ENCODE measurements at places on chromosomes 5 and 9. TPM values are rescaled to one million over a fixed set of nuclear protein-coding genes. Genes with fewer than 3 reads are reported as not detected.

Gene PCDHGA6
- 4.8 TPM for total RNA-seq

Gene SLC4A9
- not detected for total RNA-seq

Gene PCDHA12
- 0.50 TPM for total RNA-seq

Gene SLC6A19
- total RNA-seq, result not detected

Gene GABRB2
- under 0.01 TPM for total RNA-seq

Gene WHRN
- 0.51 TPM for total RNA-seq

Gene GABRA1
- not detected for total RNA-seq

Gene PDCD1LG2
- 6.9 TPM for total RNA-seq

Gene CYLC2
- not detected for total RNA-seq

Gene NRG2
- total RNA-seq, result 0.51 TPM

Gene FABP6
- total RNA-seq, result not detected

Gene IFNA6
- not detected for total RNA-seq

Gene HTR4
- not detected for total RNA-seq

Gene TNC
- total RNA-seq, result 457 TPM

Gene OR1Q1
- not detected for total RNA-seq

Gene UBE2D2
- 49.1 TPM for total RNA-seq

Gene ACOT12
- 2.0 TPM for total RNA-seq

Gene CCDC69
- total RNA-seq, result 4.0 TPM

Gene MYOZ3
- 0.77 TPM for total RNA-seq

Gene ANKRD55
- under 0.01 TPM for total RNA-seq

Gene ZNF879
- 7.1 TPM for total RNA-seq

Gene C5orf58
- not detected for total RNA-seq

Gene PCDHA3
- 0.26 TPM for total RNA-seq

Gene SFXN1
- 53.7 TPM for total RNA-seq

Gene BARHL1
- not detected for total RNA-seq

Gene BICD2
- total RNA-seq, result 35.8 TPM

Gene PKD2L2
- total RNA-seq, result 0.26 TPM

Gene NREP
- total RNA-seq, result 86.0 TPM

Gene PTTG1
- total RNA-seq, result 17.5 TPM

Gene EXD3
- 13.0 TPM for total RNA-seq

Gene RBM22
- 15.4 TPM for total RNA-seq

Gene NFIB
- total RNA-seq, result 36.3 TPM

Gene PCDH1
- 2.3 TPM for total RNA-seq

Gene KLHL9
- 37.5 TPM for total RNA-seq

Gene PLEKHG4B
- not detected for total RNA-seq

Gene AQP7
- 0.26 TPM for total RNA-seq

Gene S1PR3
- total RNA-seq, result 23.1 TPM

Gene CER1
- not detected for total RNA-seq

Gene SPINK7
- total RNA-seq, result not detected

Gene TRIM7
- 2.3 TPM for total RNA-seq

All from fibroblast of lung (primary cell).